T-helper 17 cell (primary cell): ENCODE measurements at places on chromosomes 6 and 20. TPM values are rescaled to one million over a fixed set of nuclear protein-coding genes. Genes with fewer than 3 reads are reported as not detected.

DNA sequence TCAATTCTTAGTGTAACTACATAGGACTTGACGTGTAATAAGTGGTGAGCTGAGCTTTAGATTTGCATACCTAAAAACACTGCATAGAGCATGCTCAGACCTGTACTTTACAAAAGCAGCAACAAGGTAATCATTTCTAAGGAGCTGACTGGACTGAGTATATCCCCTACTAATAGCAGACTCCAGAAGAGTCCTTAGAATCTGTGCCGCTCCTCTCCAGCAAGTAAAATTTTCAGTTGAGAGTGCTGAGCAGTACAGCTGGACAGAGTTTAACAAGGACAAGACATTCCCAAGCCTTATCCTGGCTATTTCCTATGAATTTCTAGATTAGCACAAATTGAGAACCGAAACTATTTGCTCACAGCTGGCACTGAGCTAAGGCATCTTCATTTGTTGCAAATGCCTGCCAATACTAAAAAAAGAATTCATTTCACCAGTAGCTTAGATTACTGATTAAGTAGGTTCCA is 26.1 kb upstream of the KLHL31 start:
- DNase-seq: no peak

DNA sequence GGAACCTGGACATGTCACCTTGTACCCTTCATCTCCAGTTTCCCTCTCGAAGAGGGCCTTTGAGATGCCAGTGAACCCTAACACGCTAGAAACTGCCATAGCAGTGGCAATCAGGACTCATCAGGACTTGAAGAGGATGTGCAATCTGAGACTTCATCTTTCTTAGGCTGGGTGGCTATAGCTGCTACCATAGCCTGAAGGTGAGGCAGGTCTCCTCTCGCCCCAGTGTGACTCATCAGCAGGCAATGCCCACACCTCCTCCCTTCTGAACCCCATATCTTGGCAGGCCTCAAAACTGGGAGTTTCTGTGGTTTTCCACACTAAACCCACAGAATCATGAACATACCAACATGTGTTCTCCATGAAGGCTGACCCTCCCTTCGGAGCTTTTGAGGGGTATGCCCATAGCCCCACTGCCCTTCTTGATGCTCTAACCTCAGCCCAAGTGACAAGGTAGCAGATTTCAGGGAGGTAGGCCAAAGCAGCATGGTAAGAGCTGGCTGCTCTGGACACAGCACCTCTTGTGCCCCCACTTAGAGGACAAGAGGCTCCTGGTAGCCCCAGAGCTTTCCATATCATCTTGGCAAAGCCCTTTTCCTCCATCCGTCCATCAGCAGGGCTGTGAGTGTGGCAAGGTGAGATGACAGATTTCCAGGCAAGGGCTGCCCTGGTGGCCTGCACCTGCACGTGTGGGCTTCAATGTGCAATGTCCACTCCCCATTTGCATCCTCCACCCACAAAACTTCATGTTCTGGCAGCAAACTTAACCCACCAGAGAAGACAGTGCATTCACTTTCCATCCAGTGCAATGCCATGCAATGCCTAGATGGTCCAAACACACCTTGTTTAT is 2.6 kb downstream of the BLCAP start:
- DNase-seq: no peak

- DNase-seq: no peak
These were observed 16.9 kb upstream of the UBE2V1 start for GRCh38 chr20:50129662-50130355.

The NAPB gene
- 8.5 TPM for total RNA-seq

The CLVS2 gene
- total RNA-seq: not detected

The IL20RA gene
- not detected for total RNA-seq
